ENCODE measurements at places on chromosomes 12 and 14.

GRCh38 chr12:27979145-27979544, 6.6 kb upstream of the PTHLH start:
- no peak for DNase-seq

DNA sequence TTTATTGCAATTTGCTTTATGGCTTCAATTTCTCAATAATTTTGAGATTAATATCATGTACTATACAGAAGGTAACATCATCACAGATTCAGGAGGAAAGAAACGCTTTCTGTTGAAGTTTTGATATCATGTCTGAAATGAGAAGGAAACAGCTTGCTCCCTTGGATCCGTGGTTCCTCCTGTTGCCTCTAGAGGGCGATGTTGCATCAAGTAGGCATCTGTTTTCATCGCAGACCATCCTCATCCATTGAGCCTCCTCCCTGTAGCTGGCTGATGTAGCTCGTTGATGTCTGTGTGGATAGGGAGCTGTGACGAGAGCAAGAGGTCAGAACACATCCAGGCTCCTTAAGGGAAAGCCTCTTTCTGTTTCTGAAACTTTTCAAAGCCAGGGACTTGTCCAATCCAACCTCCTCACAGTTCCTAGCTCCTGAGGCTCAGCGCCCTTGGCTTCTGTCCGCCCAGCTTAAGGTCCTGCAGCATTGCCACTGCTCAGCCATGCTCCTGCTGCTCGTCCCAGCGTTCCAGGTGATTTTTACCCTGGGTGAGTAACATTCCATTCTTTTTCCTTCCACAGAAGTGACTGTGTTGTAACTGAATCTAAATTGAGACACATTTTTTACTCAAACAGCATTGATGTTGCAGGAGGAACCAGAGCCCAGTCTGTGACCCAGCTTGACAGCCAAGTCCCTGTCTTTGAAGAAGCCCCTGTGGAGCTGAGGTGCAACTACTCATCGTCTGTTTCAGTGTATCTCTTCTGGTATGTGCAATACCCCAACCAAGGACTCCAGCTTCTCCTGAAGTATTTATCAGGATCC, 304.8 kb upstream of the OR4E1 start:
- DNase-seq, result no peak

- DNase-seq, result no peak
Measured at GRCh38 chr14:98236314-98236713, 1035.7 kb downstream of the BCL11B start.

- no peak for DNase-seq
Measured at GRCh38 chr14:105272623-105273022, 24.3 kb downstream of the BTBD6 start.

DNA sequence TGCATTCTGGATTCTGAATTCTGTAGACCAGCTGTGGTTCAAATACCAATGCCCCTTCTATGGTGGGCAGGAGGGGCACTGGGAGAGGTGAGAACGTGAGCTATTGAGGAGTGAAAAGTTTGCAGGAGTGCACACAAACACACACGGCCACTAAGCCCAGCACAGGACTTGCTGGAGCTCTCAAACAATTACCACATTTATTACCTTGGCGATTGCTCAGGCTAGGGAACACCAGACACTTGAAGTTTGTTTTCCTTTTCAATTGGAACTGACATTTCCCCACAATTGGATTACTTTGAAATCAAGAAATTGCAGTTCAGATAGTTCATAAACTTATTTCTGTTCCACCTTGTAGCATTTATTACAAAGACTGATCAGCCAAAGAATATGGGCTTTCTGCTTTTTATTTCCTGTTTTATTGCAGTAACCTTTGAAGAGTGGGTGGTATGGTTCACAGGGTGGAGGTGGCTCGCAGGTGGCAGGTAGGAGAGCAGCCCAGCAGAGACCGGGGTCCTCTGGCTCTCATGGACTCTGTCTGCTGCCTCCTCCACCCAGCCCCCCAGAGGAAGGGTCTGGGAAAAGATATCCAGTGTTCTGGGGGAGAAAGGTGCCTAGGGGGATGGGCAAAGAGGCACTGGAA, 429.8 kb upstream of the CCDC196 start:
- DNase-seq, result no peak

- no peak for DNase-seq
Measured at GRCh38 chr14:44741431-44741830, 220.3 kb downstream of the KLHL28 start.
